ENCODE measurements at places on chromosomes 7 and 10. TPM values are rescaled to one million over a fixed set of nuclear protein-coding genes. Genes with fewer than 3 reads are reported as not detected.

DNA sequence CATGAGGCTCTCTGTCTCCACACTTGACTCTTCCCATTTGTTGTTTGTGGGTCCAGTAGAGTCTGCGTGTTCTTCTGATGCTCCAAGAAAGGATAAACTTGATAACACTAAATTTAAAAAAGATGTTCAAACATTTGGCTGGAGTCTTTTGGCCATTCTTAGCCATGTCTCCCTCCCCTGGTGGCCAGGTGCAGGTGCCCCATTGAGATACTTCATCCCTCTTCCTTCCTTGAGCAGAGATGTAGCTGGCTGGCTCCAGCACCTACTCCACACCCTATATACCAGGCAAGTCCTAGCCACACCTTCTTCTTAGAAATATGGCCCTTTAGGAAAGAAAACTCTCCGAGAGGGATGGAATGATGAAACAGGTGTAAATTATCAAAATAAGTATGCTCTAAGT lies 103.2 kb upstream of the GJD4 start:
- no peak for DNase-seq

Gene EBLN1
- not detected for total RNA-seq

- no peak for DNase-seq
Measured at GRCh38 chr7:66330961-66331360, 125.8 kb downstream of the TPST1 start.

GRCh38 chr10:101219139-101219945 lies 9.9 kb downstream of the LBX1 start:
- DNase-seq, result no peak

GRCh38 chr7:23474094-23474828 lies 4.0 kb upstream of the IGF2BP3 start:
- DNase-seq, result peak; percentile 94

Gene CLDN4
- 0.09 TPM for total RNA-seq

Gene TRIM4
- total RNA-seq, result 26.7 TPM

GRCh38 chr10:11698691-11699549 lies 43.3 kb upstream of the ECHDC3 start:
- DNase-seq, result no peak

- DNase-seq, result no peak
Measured at GRCh38 chr7:46969303-46970130, 612.4 kb downstream of the TNS3 start.

- DNase-seq, result no peak
Measured at GRCh38 chr10:95429639-95430038, 131.5 kb downstream of the SORBS1 start.

Gene SCRN1
- 3.5 TPM for total RNA-seq

Gene MEOX2
- total RNA-seq, result not detected

Gene RBP4
- total RNA-seq, result not detected

GRCh38 chr10:127964621-127965020 lies 57.7 kb downstream of the PTPRE start:
- no peak for DNase-seq
